Tibial nerve (tissue), 4 donors: ENCODE measurements at places on chromosomes 2 and 18. TPM values are rescaled to one million over a fixed set of nuclear protein-coding genes. Genes with fewer than 3 reads are reported as not detected.

The PRLH gene
- not detected for total RNA-seq

The SMYD1 gene
- 0.21 TPM for total RNA-seq

The SULT1C4 gene
- 3.7 TPM for total RNA-seq

The BOK gene
- total RNA-seq, result 81.6 TPM
